Activated CD8-positive, alpha-beta memory T cell treated with anti-CD3 and anti-CD28 coated beads, Interleukin-2, amount 50 U/mL, for 4 hours (primary cell): ENCODE measurements at places on chromosomes 7 and 10.

GRCh38 chr10:70981936-70982335 is 93.6 kb upstream of the PCBD1 start:
- no peak for DNase-seq

- DNase-seq, result no peak
Observed at GRCh38 chr7:29370531-29371314, 176.1 kb downstream of the CHN2 start.

DNA sequence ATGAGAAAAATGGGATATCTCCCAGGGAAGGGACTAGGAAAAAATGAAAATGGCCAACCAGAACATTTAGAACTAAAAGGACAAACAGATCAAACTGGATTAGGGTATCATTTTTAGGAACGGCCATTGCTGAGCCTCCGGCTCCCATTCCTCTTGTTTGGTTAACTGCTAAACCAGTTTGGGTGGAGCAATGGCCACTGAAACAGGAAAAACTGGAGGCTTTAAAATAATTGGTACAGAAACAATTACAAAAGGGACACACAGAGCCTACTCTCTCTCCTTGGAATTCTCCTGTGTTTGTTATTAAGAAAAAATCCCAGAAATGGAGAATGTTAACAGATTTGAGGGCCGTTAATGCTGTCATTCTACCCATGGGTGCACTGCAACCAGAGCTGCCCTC is 4.7 kb upstream of the CHST3 start:
- no peak for DNase-seq

- DNase-seq, result no peak
Observed at GRCh38 chr7:70520611-70521010, 611.3 kb upstream of the GALNT17 start.

DNA sequence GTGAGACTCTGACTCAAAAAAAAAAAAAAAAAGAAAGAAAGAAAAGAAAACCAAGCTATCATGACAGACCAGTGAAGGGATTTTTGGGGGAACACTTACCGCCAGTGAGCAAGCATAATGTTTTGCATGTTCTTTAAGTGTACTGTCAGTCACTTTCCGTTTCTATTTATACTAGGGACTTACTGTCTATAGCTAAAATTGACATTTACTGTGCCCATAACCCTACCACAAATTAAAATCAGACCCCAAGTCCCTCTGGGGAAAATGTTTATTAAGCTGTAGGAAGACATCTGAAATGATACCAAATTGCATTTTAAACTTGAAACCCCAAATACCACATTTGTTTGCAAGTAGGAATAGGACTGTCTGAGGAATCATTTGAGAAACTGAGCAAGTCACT is 252.8 kb downstream of the TRIL start:
- no peak for DNase-seq
